ENCODE measurements at places on chromosomes 7 and 10.

DNA sequence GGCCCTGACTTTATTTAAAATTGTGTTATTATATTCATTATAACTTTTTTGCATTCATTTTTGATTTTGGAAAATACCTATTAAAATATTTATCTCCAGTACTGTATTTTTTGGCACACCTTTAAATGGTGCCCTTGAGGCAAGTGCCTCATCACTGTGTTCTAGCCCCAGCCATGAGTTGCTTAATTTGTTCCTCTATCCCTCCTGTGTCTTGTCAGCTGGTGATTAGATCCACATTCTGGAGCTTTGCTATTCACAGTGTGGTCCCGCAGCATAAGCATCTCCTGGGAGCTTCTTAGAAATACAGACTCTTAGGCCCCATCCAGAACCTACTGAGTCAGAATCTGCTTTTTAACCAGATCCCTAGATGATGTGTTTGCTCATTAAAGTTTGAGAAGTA lies 19.8 kb downstream of the AGK start:
- DNase-seq: no peak

- DNase-seq: no peak
Measured at GRCh38 chr7:155769701-155770100, 42.6 kb downstream of the SHH start.

DNA sequence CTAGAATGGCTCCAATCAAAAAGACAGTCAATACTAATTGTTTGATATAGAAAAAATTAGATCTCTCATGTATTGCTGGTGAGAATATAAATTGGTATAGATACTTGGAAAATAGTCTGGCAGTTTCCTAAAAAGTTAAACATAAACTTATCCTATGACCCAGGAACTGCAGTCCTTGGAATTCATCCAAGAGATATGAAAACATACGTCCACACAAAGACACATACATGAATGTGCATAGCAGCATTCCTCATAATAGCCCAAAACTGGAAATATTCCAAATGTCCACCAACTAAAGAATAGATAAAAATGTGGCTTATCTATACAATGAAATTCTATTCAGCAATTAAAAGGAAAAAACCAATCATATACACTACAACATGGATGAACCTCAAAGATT lies 128.4 kb downstream of the ZFAND4 start:
- no peak for DNase-seq

- DNase-seq: no peak
Measured at GRCh38 chr10:98415731-98416119, 743 bp upstream of the PYROXD2 start.

DNA sequence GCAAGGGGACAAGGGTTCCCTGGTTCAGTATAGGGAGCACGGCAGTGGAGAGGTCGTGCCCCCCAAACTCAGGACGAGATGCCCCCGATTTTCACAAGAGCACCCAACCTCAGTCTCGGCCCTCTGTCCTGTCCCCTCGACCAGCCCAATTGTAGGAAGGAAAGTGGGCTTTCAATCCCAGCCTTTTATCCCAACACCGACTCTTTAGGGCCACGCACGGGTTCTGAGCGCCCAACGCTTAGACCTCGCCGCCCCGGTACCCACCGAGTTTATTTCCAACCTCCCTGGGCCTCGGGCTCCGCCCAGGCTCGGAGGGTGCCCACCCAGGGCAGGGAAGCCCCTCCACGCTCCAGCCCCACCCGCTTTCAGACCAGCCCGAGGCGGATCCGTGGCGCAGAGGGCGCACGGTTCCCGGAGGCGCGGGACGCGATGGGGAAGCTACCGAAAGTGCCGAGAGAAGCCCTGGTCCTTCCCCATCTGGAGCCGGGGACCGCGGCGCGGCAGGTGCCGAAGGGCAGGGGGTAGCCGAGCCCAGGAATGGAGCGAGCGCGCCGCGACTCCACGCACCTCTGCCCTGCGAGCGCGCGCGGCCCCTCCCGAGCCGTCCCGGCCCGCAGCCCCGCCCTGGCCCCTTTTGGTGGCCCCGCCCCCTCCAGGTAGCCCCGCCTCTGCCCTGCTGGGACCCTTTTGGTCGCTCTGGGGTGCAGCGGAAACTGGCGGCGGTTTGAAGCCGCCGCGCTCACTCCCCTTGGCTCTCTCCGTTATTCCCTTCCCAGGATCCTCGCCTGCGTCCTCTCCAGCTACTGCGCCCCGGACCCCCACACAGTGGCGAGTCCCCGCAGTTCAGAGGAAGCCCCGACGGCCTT lies 20.4 kb downstream of the GRID2IP start:
- no peak for DNase-seq

GRCh38 chr7:50970092-50970491 lies 187.4 kb upstream of the GRB10 start:
- peak; percentile 11 for DNase-seq

DNA sequence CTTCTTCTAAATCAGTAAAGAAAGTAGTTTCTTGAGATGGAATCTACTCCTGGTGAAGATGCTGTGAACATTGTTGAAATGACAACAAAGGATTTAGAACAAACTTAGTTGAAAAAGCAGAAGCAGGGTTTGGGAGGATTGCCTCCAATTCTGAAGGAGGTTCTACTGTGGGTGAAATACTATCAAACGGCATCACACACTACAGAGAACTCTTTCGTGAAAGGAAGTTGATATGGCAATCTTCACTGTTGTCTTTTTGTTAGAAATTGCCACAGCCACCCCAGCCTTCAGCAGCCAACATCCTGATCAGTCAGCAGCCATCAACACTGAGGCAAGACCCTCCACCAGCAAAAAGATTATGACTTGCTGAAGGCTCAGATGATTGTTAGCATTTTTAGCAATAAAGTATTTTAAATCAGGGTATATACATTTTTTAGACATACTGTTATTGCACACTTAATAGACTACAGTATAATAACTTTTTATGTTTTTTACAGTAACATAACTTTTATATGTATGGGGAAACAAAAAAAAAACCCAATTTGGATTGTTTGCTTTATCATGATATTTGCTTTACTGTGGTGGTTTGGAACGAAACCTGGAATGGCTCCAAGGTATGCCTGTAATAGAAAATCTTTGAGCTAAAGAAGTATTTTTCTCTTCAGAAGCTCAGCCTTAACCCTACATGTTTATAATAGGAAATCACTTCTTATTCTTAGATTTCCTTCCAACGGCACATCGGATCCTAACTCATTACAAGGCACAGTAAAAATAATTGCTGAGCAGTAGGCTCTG lies 257.3 kb downstream of the LRMDA start:
- no peak for DNase-seq

GRCh38 chr10:132440791-132441565 lies 44.0 kb downstream of the PWWP2B start:
- DNase-seq: no peak

DNA sequence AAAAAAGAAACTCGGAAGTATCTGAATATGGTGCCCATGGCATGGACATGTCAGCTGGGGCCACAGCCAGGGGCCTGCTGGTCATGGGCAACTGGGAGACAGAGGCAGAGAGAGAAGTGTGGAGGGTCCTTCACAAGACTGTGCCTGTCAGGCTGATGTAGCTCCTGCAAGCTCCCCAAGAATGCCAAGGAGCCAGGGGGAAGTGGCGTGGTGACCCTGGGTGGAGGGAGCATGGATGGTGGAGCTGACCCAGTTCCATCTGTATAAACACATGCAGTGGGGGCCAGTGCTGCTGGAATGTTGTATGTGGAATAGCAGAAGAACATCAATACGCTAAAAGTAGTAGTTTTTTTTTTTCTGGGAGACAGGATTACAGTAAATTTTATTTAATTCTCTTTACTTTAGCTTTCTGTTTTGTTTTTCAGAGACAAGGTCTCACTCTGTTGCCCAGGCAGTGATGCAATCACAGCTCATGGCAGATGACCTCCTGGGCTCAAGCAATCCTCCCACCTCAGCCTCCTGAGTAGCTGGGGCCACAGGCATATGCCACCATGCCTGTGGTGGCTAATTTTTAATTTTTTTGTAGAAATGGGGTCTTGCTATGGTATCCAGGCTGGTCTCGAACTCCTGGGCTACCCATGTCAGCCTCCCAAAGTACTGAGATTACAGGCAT lies 10.5 kb upstream of the ZMIZ2 start:
- DNase-seq: no peak

DNA sequence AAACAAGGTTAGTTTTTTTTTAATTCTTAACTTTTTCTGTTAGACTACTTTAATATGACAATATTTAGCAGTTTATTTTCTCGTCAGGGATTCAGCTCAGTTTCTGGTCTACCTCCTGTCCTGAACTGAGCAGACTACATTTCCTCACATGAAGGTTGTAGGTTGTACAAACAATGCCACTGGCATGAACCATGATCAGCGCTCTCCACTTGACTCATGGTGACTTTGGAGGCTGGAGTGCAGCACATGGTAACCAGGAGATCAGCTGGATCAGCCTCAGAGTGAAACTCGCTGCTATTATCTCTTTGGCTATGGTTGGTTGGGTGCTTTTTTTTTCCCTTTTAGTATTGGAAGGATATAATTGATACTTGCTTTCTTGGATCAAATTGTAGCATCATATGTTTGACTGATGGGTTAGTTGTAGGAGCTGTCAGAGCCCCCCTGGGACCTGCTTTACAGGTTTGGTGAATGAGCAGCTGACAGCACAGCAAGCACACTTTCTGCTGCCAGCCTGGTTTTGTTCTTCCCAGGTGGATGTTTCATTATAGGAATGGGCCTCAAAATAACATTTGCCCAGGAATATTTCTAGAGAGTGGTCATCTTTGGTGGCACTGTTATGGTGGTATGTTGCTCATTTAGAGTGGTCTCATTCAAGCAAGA lies 556.4 kb downstream of the AUTS2 start:
- DNase-seq: peak; percentile 30

DNA sequence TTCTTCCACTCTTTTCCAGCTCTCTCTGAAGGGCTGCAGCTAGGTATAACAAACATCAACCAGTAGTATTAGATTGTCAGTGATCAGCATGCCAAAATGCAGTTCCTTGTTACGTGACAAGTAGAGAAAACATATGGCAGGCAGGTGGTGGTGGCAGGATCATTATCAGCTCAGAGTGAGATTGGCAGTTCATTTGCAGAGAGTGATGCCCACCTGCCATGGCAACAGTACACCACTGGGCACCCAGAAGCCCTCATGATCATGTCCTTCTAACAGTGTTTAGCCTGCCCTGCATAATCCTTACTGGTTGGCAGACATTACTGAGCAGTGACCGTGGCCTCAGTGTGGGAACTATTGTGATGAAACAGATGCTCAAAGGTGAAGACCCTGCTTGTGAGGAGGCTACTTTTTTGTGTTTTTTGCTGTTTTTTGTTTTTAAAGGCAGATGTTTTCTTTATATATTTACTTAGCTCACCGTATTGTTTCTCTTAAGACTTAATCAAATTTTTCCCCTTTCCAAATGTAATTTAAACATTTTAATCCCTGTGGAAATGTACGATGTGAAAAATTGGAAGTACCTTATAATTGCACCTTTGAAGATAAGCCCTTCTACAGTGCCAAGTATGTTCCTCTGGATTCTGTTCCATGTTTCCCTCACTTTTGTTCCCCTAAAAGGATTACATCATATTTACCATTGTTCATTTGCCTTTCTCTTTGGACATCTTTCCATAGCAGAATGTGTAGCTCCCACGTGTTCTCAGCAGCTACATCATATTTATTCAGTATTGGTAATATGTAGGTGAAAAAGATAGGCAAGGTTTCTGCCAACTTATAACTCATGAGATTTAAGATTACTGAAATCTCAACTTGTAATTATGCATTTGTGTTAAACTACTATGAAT lies 179.6 kb downstream of the SND1 start:
- DNase-seq: no peak
